ENCODE measurements at places on chromosomes 7 and 10.

DNA sequence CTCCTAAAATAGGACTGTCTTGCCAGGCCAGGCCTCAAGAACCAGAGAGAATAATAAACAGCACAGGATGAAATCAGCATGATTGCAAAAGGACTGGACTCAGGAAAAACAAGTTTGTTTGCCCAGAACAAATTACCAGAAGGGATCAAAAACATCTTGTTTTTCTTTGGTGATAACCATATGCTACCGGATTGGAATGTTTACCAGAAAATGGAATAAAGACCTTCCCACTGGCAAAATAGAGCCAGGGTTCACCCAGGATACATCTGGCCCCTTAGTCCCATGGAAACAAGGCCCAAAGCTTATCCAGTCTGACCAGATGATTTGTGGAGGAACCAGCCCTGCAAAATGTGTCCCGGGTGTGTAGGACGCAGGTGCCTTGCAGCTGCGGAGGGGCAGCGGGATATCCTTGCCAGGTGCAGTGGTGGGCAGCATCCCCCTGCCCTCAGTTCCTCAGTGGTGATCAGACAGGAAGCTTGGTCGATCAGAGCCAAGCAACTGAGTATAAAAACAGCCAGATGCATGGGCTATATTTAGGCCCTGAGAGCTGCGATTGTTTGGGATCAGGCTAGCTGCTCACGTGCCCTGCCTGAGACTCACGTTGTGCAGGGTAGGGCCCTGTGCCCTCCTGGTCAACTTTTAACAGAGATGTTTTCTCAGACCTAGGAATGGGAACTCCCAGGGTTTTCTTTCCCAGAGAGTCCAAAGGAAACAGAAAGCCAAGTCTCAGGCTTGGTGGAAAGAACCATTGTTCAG lies 4.6 kb upstream of the ZNF22 start:
- DNase-seq, result no peak

DNA sequence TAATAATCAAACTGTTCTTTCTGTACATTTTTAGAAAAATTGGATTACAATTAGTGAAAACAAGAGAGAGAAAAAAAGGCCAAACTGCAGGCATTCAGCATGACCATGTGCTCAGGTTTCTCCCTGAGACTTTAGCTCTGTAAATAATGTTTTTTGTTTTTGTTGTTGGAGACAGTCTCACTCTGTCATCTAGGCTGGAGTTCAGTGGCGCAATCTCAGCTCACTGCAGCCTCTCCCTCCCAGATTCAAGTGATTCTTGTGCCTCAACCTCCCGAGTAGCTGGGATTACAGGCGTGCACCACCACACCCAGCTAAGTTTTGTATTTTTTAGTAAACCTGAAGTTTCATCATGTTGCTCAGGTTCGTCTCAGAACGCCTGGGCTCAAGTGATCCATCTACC lies 23.0 kb downstream of the BZW2 start:
- no peak for DNase-seq

DNA sequence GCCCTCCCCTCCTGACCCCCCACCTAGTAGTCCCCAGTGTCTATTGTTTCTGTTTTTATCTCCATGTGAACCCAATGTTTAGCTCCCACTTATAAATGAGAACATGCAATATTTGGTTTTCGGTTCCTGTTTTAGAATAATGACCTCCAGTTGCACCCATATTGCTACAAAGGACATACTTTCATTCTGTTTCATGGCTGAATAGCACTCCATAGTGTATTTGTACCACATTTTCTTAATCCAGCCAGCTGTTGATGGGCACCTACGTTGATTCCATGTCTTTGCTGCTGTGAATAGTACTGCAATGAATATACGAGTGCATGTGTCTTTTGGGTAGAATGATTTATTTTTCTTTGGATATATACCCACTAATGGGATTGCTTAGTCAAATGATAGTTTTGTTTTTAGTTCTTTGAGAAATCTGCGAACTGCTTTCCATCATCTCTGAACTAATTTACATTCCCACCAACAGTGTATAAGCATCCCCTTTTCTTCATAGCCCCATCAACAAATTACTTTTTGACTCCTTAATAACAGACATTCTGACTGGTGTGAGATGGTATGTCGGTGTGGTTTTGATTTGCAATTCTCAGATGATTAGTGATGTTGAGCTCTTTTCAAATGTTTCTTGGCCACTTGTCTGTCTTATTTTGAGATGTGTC lies 128.4 kb upstream of the PHYHIPL start:
- no peak for DNase-seq

- DNase-seq, result no peak
Measured at GRCh38 chr7:340979-341694, 51.2 kb downstream of the FOXL3 start.

- no peak for DNase-seq
Measured at GRCh38 chr7:117873310-117874190, at the start of gene CTTNBP2. Gene CTTNBP2 (minus strand): TSS chr7:117873441. CDS start chr7:117873415, 26 bp downstream.

DNA sequence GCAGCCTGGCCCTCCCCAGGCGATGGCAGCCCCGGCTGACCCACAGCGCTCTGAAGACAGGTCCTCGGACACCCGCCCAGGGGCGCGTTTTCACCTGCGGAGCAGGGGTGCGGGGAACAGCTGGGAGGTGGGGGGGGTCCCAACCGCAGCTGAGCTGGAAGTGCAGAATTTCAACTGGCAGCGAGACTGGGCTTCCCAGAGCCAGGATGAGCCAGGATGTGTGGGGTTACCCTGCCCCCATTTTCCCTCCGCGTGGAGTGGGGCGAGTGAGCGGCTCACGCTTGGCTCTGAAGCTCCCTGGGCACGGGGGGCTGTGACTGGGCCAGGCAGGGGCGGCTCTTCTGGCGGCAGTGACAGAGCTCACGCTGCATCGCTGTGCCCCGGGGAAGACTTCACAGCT lies 70.2 kb downstream of the DNAJB6 start:
- DNase-seq, result no peak

DNA sequence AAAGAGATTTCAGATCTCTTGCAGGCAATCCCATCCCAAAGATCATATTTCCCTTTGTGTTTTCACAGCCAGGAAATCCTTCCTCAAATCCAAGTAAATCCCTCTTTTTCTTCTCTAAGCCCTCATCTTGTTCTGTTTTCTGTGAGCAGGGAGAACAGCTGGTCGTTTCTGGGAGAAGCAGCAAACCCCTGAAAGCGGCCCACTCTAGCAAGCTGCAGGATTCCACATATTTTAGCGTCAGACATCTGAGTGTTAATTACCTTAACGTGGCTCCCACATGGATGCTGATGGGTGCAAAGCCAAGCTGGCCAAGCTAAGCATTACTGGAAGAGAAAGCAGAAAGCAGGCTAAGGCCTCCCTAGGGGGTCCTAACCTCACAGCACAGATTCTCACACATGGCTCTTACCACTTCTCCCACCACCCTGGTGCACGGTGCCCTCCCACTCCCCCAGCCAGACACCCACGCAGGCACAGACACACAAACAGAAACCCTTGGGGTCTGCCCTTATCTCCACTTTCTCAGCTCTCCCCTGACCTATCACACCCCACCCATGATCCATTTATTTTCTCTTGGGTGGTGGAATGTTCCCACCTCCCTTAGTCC lies 551.0 kb upstream of the AUTS2 start:
- DNase-seq, result no peak

GRCh38 chr10:62590306-62590705 lies 214.2 kb upstream of the ADO start:
- no peak for DNase-seq

- DNase-seq, result no peak
Measured at GRCh38 chr7:23491502-23491901, 21.2 kb upstream of the IGF2BP3 start.

GRCh38 chr10:122730238-122730637 lies 30.6 kb upstream of the C10orf120 start:
- no peak for DNase-seq
